Posterior vena cava (tissue), 2 donors: ENCODE measurements at places on chromosomes 2 and 18. TPM values are rescaled to one million over a fixed set of nuclear protein-coding genes. Genes with fewer than 3 reads are reported as not detected.
A peak's percentile ranks its signal among the peaks of the same experiment; 100 is the strongest.

TAF1B gene
- 20.8 TPM for total RNA-seq

LHCGR gene
- total RNA-seq, result not detected

IL1F10 gene
- not detected for total RNA-seq

MYL12A gene
- total RNA-seq, result 331 TPM

TMEM163 gene
- total RNA-seq, result 0.19 TPM

FIGLA gene
- not detected for total RNA-seq

ALK gene
- 0.37 TPM for total RNA-seq

TEKT4 gene
- not detected for total RNA-seq

SLC14A1 gene
- 2.2 TPM for total RNA-seq

ZNF521 gene
- total RNA-seq, result 29.0 TPM

GRCh38 chr2:200310545-200310971, 4.1 kb downstream of the SPATS2L start:
- DNase-seq, result no peak

- DNase-seq, result peak; percentile 65
Measured at GRCh38 chr2:240324312-240325015, 111.0 kb upstream of the GPC1 start.

DNA sequence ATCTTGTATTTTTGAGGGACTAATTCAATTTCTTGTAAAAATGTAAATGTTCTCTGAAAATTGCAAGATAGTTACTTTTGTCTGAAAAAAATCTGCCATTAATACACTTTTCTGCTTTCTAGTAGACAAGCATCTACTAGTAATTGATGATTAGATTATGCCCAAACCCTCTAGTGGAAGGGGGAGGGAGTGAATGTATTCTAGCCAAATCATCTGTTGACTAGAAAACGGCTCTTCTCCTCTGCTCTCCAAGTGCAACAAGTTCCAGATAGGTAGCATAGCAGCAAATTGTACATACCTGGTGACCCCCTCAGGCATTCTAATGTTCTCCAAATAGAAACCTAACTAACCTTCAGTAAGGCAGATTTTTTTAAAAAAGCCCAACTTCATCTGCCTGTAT, 58.6 kb downstream of the RELCH start:
- no peak for DNase-seq

DNA sequence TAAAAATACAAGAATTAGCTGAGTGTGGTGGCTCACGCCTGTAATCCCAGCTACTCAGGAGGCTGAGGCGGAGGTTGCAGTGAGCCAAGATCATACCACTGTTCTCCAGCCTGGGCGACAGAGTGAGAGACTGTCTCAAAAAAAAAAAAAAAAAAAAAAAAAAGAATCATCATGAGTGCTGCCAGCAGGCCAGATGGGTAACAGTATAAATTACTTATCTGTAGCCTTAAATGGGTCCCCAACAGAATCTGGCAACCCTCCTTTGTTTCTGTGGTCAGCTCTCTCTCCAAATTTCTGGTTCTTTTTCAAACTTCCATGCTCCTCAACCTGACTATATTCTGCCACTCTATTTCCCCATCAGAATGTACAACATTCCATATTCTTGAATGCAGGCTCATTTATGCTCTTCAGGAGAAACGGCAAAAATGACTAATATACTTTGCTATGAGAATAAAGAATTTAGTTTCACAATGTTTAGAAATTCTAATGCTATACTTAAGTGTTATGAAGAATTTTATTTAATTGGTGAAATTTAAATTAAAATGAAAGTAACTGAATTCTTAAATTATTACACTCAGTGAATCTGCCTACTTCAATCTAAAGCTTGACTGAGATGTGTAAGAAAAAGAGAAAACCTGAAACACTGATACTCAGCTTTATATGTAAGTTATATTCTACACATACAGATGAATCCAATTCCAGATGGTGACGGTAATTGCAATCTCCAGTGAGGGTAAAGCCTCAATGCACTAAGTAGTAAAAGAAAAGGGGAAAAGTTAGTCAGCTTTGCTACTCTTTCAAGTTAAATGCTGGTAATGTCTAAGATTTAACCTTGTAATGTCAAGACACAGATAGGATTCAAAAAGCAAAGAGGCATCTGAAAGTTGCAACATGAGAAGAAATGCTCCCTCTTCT, 24.8 kb downstream of the LPIN2 start:
- DNase-seq, result no peak

DNA sequence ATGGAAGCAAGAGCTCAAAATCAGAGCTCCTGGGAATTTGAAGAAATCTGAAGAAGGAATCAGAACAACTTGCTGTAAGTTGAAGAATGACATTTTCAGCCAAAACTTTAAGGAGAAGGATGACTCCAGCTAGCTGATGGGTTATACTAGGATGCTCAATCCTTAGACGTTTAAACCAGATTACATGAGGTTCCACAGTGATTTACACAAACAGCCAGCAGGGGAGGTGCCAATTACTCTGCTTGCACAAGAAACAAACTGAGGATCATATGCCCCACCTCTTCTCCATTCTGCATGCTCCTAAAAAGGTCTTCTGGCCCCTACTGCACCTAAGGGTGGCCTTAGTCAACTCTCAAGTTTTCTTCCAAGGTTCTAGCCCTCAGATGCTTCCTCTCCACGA, 47.9 kb upstream of the PCBP1 start:
- no peak for DNase-seq

- DNase-seq, result no peak
Measured at GRCh38 chr2:75044291-75044690, 85.8 kb downstream of the POLE4 start.

- no peak for DNase-seq
Measured at GRCh38 chr18:48229552-48229981, 179.6 kb downstream of the ZBTB7C start.

DNA sequence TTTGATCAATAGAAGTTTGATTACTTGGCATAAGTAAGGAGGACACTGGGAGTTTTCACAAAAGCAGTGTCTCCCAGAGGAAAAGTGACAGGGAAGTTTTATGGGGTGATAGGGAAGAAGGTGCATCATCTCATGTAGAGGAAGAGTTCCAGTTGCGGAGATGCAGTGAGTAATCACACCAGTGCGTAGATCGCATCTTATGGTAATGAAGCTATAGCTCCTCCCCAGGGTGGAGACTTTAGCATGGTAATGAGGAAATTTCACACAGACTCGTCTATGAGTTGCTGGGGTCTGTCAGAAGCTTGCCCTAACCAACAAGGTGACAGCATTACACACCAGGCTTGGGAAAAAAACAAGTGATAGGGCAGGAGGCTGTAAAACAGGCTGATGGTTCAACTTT, 49.0 kb downstream of the KYNU start:
- DNase-seq, result no peak

DNA sequence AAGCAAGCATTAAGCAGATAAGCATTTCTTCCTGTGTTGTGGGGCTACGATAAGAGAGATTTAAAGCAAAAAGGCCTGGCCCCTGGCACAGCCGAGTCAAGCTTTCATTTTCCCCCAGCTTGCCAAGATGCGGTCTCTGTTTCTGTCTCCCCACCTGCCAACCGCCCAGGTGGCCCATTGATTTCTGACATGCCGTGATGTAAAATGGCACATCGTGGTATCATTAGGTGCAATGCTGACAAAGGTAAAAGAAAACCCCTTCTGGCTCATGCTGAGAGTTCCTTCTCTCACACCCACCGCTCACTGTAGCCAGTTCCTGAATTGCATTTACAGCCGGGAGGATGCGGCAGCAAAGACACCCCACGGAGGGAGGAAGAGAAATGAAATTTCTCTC, 62.8 kb downstream of the BOD1L2 start:
- no peak for DNase-seq

DNA sequence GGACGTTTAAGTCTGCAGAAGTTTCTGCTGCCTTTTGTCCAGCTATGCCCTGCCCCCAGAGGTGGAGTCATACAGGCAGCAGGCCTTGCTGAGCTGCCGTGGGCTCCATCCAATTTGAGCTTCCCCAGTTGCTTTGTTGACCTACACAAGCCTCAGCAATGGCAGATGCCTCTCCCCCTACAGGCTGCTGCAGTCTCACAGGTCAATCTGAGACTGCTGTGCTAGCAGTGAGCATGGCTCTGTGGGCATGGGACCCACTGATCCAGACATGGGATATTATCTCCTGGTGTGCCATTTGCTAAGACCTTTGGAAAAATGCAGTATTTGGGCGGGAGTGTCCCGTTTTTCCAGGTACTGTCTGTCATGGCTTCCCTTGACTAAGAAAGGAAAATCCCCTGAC, 726.0 kb downstream of the ERBB4 start:
- DNase-seq, result no peak

DNA sequence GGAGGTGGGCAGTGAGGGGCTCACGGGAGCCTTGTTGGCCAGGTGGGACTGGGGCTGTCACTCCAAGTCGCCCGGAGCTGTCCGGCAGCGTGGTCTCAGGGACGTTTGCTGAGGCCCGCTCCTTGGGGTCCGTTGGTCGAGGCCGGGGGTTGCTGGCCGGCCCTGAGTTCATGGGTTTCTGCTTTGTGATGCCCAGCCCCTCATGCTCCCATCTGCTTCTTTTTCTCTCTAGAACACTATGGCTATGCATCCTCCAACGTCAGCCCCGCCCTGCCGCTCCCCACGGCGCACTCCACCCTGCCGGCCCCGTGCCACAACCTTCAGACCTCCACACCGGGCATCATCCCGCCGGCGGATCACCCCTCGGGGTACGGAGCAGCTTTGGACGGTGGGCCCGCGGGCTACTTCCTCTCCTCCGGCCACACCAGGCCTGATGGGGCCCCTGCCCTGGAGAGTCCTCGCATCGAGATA, 14.5 kb downstream of the NFATC1 start:
- DNase-seq, result peak; percentile 74

DNA sequence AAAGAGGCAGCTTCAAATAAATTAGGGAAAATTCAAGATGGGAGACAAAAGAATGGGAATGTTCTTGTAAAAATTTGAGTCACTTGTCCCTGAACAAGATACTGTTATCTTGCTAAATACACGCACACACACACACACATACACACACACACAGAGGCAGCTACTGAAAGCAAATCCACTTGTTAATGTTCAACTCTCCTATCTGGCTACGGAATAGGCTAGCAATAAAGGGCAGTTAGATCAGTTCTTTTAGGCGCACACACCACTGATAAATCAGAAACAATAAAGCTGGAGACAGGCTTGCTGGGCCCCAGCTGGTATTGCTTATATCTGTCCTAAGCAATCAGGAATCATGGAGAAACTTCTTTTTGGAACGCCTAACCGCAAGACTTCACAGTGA, 461.6 kb downstream of the BCL11A start:
- no peak for DNase-seq

DNA sequence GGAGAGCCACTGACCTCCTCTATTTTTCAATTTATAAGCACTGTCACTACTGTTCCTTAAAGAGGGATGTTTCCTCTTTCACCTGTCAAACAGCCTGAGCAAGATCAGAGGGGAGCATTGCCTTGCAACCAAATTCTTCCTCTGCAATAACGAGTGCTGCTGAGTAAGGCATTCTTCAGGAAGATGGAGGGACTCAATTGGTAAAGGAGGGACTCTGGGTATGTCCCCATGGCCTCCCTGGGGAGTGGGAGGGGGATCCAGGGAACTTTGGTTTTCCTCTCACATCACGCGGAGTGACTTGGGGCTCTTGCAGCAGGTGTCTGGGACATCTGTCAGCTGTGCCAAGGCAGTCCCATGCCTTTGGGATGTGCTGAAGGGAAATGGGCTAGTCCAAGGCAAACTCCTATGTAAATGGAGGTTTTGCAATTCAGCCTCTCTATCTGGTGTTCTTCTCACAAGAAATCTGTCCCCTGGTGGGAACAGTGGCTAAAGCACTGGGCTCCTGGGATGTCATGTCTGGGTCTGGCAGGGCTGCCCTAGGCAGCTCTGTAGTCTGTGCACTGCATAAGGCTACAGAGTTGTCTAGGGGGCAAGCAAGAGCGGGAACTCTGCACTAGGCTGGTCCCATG, 14.4 kb upstream of the HES6 start:
- peak; percentile 20 for DNase-seq

- DNase-seq, result no peak
Measured at GRCh38 chr2:216283038-216283900, 89.0 kb downstream of the MARCHF4 start.

DNA sequence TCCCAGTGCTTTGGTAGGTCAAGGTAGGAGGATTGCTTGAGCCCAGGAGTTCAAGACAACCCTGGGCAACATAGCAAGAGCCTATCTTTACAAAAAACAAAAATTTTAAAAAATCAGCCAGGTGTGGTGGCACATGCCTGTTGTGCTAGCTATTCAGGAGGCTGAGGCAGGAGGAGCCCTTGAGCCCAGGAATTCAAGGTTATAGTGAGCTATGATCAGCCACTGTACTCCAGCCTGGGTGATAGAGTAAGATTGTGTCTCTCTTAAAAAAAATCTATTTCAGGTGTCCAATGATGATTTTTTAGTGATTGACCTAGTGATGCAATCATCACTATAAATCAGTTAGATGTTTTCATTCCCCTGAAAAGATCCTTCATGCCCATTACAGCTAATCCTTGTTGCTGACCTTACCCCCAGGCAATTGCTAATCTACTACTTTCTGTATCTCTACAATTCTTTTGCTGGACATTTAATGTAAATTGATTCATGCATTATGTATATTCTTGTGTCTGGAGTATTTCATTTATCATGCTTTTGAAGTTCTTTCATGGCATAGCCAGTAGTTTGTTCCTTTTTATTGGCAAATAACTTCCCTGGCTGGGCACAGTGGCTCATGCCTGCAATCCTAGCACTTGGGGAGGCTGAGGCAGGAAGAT, 10.3 kb downstream of the MOCOS start:
- no peak for DNase-seq

DNA sequence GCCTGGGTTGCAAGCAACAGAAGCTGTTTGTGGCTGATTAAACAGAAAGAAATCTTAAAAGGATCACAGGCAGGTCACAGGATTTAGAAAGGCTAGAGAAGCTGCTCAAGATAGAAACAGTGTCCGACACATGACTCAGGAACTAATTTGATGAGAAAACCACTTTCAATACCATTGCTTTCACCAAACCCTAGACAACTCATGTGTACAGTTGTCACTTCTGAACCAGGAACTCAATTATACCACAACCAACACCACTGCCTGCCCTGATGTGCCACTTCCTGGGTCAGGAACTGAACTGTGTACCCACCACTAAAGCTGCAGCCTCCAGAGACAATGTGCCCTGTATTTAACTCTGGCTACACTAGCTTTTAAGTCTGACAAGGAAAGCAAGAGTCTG, 56.0 kb downstream of the TMEM247 start:
- DNase-seq, result no peak

DNA sequence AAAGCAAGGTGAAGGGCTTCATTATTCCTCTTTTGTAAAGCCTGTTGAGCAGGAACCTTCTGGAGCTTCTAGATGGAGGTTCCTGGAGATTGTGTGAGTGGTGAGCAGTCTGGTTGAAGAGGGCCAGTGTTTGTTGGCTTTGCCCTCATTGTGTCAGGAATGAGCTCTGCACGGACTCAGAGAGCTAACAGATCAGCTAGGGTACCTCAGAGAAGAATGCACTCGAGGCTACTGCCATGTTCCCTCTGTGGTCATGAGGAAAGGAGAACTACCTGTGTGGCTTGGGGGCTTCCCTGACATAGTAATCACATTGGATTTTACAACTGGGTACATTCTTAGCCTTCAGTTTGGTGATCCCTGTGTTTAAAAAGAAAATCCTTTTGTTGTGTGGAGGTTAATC, 46.6 kb downstream of the SPTBN1 start:
- DNase-seq, result no peak
